ENCODE measurements at places on chromosomes 12 and 14. TPM values are rescaled to one million over a fixed set of nuclear protein-coding genes. Genes with fewer than 3 reads are reported as not detected.

TAC3 gene
- 22.0 TPM for total RNA-seq

LTBR gene
- total RNA-seq = 6.8 TPM

RNASE3 gene
- total RNA-seq = not detected

PYGL gene
- total RNA-seq = 93.8 TPM

SLC35E3 gene
- total RNA-seq = 1.5 TPM

LHX5 gene
- not detected for total RNA-seq

APOF gene
- not detected for total RNA-seq

GALNT4 gene
- 3.0 TPM for total RNA-seq

HOXC5 gene
- not detected for total RNA-seq

TOMM20L gene
- not detected for total RNA-seq

ASIC1 gene
- 1.6 TPM for total RNA-seq

GALNT8 gene
- 8.4 TPM for total RNA-seq

CLEC14A gene
- total RNA-seq = not detected

HCAR1 gene
- not detected for total RNA-seq

DNA sequence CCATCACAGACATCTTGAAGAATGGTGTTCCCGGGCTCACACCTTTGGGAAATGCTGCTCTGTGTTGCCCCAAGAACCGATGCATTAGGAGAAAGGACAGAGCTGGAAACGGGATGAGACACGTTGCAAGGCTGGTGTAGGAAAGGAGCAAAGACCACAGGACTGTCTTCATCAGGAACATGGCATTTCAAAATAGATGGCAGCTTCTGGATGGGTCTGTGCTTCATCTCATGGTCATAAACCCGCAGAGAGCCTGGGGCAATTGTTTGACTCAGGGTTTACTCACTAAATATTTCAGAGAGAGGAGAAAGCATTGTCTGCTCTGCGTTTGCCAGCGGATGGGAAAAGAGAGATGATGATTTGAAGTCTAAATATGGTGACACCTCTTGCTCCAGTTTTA, 76.3 kb downstream of the CACNA1C start:
- no peak for DNase-seq

DNA sequence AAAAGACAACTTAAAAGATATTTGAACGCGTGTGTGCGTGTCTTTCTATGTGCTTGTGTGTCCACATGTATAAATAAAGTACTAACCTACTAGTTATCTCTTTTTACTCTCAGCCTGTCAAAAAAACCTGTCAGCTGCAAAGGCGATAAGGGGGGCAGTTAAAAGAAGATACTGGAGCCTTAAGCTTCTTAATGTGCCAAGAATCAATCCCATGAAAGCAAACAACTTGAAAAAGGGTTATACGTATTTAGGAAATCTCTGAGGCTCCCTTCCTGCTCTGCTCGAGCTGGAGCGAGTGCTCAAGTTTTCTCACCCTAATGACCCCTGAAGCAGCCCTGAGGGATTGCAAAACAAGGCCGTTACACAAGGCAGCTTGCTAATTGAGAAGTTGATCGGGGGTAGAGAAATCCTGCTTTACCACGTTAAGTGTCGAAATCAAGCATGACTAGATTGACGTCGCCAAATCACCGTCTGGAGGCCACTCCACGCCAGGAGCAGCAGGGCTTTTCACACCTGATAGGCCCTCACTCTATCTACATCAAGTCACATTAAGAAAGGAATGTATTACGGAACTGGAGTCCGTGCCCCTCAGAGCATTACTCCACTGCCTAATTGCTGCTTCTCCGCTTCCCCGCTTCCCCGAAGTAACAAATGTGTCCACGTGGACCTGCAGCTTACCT, 32.4 kb downstream of the LMO3 start:
- peak; percentile 72 for DNase-seq

DNA sequence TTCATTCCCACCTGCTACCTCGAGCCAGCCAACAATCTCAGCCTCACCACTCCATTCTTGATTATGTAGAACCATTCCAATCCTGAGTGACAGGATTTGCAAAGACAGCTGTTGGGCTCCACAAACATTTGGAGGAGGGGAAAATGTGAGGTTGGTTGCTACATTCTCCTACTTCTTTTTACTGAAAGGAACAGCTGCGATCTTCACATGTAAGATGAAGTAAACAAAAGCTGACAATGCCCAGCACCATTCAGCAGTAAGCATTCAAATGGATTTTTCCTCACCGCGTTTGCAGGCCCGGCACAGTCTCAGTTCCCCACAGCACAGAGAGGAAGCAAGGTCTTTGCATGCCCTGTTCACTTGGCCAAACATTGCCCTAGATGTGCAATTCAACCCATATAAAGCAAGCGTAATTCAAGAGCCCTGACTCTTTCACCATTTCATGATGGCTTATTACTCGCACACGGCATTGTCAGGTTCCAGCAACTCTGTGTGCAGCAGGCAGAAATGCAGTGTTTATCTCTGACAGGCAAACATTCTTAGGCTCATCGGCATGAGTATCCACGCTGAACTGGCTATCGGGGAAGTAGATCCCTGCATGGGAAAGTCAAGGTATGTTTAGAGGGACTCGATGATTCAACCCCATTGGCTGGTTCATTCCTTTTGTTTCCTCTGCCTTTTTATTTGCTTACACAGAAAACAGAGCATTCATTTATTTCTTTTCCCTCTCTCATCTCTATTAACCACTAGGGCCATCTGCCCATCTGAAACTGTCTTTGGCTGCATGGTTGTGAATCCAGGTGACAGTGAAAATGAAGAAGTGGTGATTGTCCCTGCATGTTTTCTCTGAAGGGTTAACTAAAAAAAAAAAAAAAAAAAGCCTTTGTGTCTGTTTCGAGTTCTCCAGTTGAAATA, 236.1 kb upstream of the PLEKHG7 start:
- peak; percentile 74 for DNase-seq

DNA sequence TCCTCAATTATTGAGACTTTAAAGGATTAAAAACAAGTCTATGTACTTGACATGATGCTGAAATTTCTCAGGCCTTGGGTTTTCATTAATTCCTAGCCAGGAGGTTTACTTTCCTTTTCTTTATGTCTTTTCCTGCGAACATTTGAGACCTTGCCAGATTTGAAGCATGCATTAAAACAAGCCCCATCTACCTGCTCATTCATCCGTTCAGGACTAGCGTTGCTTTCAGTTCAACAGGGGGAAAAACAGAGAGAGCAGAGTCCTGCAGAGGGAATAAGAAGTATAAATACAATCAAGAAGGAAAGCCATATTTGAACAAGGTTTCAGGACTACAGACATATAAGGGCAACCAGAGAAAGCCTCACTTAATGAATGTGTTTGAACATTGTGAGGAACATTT, 542.4 kb downstream of the DIO2 start:
- DNase-seq = no peak

DNA sequence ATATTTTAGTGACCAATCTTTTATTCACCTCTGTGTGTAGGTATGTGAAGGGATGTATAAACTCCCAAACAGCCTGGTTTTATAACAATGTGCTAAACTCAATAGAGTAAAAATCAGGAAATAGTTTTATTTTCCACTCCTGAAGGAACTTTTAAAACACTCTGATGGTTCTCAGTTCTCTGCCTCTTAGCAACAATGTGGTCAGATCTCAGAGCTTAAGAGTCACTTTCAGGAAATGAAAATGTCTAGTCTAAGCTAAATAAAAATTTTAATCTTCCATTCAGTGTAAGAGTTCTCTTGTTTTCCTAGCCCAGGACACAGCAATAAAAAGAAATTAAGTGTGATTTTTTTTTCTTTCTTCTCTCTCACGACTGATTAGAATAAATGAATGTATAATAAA, 718.0 kb downstream of the C12orf50 start:
- DNase-seq = no peak

GRCh38 chr14:41597647-41598046, 9.0 kb upstream of the LRFN5 start:
- peak; percentile 56 for DNase-seq

- no peak for DNase-seq
Measured at GRCh38 chr12:94615260-94616181, 34.8 kb downstream of the TMCC3 start.

DNA sequence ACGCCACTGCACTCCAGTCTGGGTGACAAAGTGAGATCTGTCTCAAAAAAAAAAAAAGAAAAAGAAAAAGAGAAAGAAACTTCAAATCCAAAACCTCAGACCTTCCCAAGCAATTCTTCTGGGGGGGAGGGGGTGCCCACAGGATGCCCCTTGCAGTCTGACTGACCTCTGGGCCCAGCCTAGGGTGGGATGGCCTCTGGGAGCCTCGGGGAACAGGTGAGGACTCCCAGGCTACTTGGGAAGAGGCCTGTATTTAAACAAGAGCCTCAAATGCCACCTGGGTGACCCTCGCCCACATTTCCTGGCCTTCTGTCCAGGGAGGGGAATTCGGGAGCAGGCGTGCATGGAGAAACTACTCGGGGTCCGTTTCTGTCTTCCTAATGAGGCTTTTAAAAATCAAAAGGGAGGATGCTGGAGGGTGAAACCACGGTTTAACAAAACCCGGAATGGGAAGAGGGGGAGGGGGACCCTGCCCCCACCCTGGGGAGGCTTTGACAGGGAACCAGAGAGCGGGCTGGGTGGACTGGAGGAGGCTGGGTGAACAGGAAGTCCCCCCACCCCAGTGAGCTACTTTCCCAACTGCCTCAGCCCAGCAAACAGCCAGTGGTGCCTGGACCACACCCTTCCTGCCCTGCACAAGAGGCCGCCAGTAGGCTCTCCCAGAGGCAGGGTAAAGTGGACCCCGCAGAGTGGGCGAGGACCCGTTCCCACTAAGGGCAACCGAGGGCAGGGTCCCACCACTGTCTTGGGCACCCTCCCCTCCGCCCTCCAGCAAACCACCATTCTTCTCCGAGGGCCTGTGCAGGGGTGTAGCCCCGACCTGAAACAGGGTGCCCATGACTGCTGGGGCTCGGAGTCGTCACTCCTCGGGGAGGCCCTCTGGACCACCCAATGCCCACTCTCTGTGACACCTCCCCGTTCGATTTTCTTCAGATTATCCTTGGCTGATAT, 1.5 kb upstream of the FBRSL1 start:
- no peak for DNase-seq

- DNase-seq = no peak
Measured at GRCh38 chr12:120842595-120842994, 61.6 kb downstream of the SPPL3 start.

GRCh38 chr14:37591311-37591940, 3.6 kb downstream of the FOXA1 start:
- peak; percentile 83 for DNase-seq

DNA sequence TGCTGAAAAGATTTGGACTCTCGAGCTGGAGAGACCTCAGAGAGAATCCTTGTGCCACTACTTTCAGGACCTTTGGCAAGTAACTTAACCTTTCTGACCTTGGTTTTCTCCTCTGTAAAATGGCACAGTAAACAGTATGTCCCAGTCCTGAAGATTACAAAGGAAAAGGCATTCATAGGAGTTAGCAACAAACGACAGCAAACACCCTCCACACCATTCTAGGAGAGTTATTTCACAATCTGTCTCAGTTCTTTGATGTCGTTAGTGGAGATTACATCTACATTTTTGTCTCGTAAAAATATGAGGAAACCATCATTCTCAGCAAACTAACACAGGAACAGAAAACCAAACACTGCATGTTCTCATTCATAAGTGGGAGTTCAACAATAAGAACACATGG, 205.7 kb downstream of the ITPR2 start:
- DNase-seq = no peak

GRCh38 chr12:132886529-132887477, 602 bp downstream of the CHFR start:
- peak; percentile 70 for DNase-seq

- DNase-seq = no peak
Measured at GRCh38 chr14:58587271-58587670, 50.5 kb upstream of the DACT1 start.

GRCh38 chr14:95496690-95497259, 19.7 kb downstream of the SYNE3 start:
- DNase-seq = no peak

GRCh38 chr12:19039515-19039914, 90.0 kb upstream of the PLEKHA5 start:
- DNase-seq = no peak

DNA sequence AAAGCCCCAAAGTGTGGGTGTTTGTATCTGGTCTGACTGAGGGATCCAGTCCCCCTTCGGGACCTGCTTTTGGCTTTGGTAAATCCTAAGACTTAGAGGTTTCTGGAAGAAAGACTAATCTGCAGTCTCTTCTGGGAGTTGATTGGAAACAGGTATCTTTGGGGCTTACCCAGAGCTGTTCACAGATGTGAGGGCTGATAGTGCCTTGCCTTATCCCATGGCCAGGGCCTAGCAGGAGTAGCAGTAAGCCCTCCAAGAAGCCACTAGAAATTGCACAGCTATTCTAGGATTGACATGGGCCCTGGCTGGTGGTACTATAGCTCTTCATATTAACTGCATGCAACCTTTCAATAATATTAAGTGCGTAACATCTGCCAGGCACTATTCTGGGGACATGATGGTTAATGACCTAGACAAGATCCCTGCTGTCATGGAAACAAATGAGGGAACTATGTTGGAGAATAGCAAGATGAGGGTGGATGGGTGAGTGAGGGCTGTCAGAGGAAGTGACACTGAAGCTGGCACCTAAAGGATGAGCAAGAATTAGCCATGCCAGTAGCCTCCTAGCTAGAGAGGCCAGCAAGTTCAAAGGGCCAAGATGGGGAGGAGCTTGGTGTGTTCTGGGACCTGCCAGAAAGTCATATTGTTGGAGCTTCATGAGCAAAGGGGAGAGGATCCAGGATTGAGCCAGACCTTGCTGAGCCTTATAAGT, 71.7 kb downstream of the CRADD start:
- no peak for DNase-seq

GRCh38 chr12:54259194-54260011, 20.5 kb downstream of the CBX5 start:
- DNase-seq = peak; percentile 98

GRCh38 chr14:94562941-94563883, 2.0 kb downstream of the SERPINA4 start:
- no peak for DNase-seq

DNA sequence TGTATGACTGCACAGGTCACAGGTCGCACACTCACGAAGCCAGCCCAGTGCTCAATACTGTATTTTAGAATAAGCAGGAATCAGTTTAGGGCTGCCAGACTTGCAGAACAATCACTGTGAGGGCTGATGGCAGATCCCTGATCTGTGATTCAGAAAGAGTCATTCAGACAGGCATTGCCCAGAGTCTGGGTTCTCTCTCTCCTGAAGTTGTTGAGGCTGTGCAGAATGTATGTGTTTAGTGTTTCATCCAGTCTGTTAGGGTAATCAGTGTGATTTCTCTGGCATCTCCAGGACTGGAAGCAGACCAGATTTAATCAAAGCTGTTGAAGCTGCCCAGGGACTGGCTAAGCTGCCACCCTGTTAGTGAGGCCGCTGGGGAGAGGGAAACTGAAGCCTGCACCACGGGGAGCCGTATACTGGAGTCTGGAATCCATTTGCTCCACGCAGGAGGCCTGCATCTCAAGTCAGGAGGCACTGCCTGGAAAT, 69.3 kb downstream of the ETV6 start:
- DNase-seq = no peak

- DNase-seq = no peak
Measured at GRCh38 chr12:108689314-108690190, 41.8 kb downstream of the CORO1C start.

DNA sequence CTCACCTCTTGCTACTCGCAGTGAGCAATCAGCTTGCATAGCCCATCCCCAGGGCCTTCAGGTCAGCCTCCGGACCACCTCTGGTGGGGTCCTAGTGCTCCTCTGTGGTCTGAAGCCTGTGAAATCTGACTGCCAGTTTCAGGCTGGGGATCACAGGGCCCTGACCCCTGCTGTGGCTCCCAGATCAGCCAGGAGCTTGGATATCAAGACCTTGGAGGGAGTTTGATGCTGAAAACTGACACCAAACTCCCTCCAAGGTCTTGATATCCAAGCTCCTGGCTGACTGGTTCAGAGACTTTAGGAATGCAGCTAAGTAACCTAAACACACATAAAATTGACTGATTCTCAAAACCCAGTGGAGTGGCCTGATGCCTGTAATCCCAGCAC, 19.8 kb upstream of the DHRS4 start:
- DNase-seq = no peak

GRCh38 chr12:116898669-116899068, 12.1 kb upstream of the FBXW8 start:
- no peak for DNase-seq

Measured in GM23338 (cell line).